ENCODE measurements at places on chromosomes 11 and 22.

DNA sequence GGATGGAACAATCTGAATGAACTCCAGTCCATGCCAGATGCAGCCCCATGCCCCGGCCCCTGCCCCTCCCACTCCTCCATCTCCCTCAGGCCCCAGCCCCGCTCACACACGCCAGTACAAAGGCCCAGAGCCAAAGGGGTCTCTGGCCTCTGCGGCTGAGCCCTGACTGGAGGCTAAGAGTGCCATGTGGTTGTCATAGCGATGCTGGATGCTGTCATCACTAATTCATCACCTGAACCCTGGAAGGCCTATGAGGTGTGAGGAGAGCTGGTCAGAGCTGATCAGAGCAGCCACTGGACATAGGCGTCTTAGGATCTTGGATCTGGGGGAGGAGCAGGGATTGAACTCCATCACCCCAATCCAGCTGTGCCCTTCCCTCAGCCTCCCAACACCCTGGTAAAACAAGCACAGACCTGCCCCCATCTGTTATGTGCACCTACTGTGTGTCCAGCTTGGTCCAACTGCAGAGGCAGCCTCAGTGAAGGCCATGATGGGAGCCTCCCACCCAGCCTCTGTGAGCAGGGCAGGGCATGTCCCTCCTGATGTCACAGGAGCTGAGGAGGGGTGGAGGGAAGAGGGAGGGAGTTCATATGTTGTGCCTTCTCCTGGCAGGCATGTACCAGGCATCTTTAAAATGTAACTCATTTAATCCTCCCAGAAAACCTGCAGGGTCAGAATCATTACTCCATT is 16.7 kb downstream of the PDE2A start:
- no peak for DNase-seq

GRCh38 chr11:20056950-20057943 is 103.0 kb downstream of the DBX1 start:
- DNase-seq, result no peak

- DNase-seq, result no peak
These were observed 87.4 kb upstream of the LRRC55 start for GRCh38 chr11:57094181-57094935.

DNA sequence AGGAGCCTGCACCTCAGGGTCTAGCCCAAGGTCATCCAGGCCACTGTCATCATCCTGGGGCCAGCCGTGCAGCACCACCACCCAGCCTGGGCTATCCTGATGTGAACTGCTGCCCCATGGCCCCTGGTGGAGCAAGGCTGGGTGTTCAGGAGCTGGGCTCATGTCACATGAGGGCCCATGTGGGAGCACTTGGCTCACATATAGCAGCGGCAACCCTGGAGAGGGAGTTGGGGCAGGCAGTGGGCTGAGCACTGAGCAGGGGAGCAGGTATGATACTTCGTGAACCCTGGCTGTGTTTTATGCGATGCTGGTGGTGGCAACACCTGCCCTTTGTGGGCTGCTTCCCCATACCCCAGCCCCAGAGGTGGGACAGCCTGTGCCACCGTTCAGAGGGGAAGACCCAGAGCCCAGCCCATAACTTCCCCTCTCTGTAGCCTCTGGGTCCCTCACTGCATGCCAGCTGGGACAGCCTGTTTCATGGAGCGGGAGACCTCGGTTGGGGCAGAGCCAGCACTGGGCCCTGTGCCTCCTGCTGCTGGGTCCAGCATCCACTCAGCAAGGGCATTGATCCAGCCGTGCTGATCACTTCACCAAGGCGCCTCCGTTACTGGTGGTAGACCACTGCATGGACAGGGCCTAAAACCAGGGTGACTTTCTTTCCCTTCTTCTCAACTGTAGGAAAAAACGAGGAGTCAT is 62.5 kb upstream of the SUSD2 start:
- DNase-seq, result no peak

GRCh38 chr22:40463017-40463631 is 92.7 kb downstream of the SGSM3 start:
- no peak for DNase-seq

DNA sequence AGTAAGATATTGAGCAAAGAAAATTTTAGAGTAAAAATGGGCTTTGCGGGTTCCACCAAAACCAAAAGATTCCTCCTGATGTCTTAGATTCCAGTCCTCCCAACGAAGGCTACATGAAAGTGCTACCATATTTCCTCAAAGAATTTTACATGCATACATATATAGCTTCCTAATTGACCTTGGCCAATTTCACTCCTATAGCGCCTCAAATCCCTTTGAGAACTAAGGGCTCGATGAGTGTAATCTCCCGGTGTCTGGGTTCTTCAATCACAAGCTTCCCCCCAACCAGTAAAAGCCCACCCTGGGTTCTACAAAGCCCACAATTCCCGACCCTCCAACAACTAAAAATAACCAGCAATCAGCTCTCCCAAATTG is 1.2 kb downstream of the SIK3 start:
- no peak for DNase-seq

DNA sequence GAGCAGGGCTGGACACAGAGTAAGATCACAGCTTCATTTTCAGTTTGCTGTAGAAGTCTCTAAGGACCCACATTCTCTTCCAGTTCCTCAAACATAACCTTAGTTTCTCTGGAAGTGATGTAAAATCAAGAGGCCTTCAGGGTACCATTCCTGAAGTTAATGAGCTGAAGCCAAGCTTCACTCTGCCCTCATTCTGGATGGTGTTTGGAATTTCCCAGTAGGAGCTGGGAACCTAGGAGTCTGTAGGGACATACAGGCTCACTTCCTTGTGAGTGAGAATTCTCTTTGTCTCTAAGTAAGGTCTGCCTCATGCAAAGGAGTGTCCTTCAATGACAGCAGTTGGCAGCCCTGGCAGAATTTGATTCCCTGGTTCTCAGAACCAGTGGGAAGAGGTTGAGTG is 142.4 kb upstream of the NARS2 start:
- DNase-seq, result no peak

- no peak for DNase-seq
These were observed 82.1 kb downstream of the PPP6R3 start for GRCh38 chr11:68542617-68543016.

DNA sequence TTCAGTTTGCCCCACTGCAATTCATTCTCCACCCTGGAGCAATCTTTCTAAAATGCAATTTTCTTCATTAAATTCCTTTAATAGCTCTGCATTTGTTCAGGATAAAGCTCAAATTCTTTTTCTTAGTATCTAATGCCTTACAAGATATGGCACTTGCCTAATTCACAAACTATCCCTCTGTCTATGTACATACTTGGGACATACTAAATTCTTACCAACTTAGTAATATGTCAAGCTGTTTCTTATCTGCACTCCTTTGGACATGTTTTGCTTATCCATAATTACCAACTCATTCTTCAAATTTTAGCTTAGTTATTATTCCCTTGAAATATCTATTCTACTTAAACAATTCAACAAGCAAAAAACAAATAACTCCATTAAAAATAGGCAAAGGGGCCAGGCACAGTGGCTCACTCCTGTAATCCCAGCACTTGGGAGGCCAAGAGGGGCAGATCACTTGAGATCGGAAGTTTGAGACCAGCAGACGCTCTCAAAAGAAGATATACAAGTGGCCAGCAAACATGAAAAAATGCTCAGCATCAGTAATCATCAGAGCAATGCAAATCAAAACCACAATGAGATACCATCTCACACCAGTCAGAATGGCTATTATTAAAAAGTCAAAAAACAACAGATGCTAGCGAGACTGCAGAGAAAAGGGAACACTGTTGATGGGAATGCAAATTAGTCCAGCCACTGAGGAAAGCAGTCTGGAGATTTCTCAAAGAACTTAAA is 96.9 kb downstream of the FAM76B start:
- DNase-seq, result no peak

DNA sequence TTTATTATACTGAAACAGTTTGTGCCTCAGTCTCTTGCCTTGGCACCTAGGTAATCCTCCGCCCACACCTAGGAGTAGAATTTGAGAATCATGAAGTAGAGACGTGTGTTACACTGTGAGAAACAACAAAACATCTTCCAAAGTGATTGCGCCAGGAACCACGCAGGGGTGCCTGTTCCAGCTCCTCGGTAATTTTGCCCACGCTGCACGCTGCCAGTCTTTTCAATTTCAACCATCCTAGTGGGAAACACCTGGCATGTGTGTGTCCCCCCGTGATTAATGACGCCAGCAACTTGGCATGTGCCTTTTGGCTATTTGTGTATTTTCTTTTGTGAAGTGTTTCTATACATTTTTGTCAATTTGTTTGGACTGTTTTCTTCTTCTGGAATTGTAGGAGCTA is 919.1 kb downstream of the BRD1 start:
- DNase-seq, result no peak

DNA sequence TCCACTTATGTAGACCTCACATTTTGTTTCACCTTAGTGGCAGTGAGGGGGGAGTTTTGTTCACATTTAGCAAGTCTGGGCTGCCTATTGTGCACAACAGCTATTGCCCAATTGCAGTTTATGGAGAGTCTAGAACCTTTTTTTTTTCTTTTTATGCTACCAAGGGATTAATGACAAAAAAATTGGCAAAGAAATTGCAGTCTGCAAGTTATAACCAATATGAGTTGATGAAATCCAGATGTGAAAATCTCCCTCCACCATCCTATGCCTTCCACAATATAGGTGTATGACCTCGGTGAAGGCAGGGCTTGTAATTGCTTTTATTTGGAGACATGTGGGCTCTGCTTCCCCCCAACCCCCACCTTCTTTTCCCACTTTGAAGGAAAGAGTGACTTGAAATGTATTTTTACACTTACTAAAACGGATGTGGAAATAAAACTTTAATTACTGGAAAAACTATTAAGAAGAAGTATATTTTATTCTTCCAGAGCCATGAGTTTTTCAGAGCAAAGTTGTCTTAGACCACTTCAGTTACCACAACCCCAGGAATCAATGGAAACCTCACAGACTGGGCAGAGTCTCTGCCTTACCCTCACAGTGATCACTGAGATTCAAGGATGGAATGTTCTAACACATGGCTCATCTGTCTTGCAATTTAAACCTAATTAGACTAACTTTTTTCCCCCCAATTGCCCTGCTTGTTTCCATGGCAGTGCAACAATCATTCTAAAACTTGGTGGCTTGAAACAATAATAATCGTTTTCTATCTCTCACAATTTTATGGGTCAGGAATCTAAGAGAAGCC is 120.8 kb upstream of the SLC5A12 start:
- no peak for DNase-seq

DNA sequence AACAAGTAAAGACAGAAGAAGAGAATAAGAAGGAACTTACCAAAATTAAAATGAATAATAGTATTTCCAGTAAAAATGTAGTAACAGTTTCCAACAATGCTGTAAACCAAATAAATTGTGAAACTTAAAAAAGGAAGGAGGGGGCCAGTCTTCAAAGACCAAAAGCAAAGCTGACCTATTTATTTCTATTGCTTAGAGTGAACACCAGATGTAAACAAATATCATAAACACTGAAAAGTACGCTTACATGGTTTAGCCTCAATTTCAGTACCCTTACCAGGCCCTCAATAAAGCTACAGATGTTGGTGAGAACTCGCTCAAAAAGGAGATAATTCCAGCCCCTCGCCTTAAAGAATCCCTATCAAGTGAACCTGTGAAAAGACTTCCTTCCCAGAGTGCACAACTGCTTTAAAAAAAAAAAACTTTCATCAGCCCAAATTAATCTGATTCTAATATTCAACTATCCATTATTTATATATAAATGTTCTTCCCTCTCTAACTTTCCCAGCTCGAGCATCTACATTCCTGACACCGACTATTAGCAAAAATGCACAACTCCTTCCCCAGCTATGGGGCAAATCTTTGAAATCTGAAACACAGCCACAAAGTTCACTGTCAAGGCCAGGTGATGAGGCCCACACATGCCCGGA is 2.4 kb downstream of the PHF21A start:
- no peak for DNase-seq

DNA sequence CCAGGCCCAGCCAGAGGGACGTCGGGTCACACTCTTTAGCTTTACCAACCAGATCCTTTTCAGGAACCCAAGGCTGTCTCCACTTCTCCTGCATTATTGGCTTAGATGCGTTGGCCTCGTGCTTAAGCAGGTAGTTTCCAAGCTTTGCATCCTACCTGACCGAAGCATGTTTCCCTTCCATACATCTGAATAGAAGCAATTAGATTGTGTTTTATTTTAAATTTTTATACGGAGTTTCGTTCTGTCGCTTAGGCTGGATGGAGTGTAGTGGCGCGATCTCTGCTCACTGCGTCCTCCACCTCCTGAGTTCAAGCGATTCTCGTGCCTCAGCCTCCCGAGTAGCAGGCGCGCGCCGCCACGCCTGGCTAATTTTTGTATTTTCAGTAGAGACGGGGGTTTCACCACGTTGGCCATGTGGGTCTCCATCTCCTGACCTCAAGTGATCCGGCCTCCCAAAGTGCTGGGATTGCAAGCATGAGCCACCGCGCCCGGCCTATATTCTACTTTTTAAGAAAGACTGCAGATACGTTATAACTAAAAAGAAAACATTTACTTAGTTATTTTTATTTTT is 677 bp downstream of the DYNC2H1 start:
- no peak for DNase-seq

DNA sequence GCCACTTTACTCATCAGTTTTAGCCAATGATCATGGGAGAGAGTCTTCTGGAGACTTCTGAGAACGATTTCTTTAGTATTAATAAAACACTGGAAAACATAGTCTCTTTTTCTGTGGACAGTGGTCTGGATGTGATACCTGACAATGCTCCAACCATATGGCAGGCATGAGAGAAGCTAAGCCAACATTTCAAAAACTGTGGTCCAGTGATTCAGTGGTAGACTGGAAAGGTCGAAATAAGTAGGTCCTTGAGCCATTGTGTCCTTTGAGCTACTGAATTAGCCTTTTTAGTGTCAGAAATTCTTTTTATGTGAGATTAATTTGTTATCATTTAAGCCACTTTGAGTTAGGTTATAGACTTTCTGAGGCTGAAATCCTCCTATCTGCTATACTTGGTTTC is 197.7 kb upstream of the CTSC start:
- no peak for DNase-seq

GRCh38 chr11:38356255-38356654 is 1758.2 kb upstream of the RAG2 start:
- no peak for DNase-seq

DNA sequence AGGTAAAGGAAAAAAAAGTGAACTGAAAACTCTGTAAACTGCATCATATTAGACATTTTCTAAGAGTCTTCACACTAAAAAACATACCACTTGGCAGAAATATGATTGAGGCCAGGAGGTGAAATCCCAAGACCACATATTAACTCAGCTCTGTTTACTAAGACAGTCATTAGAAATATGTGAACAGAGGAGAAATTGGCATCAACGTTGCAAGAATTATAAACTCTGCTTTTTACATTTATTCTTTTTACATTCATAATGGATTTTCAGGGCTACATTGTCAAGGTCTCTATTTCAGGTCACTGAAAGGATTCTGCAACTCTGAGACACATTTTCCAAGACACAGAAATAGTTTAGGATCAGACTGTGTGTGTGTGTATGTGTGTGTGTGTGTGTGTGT is 1364.0 kb downstream of the LRRC4C start:
- DNase-seq, result no peak

Data from kidney capillary endothelial cell (primary cell).